Testis (tissue), 5 donors: ENCODE measurements at places on chromosomes 3 and 15. TPM values are rescaled to one million over a fixed set of nuclear protein-coding genes. Genes with fewer than 3 reads are reported as not detected.

DNA sequence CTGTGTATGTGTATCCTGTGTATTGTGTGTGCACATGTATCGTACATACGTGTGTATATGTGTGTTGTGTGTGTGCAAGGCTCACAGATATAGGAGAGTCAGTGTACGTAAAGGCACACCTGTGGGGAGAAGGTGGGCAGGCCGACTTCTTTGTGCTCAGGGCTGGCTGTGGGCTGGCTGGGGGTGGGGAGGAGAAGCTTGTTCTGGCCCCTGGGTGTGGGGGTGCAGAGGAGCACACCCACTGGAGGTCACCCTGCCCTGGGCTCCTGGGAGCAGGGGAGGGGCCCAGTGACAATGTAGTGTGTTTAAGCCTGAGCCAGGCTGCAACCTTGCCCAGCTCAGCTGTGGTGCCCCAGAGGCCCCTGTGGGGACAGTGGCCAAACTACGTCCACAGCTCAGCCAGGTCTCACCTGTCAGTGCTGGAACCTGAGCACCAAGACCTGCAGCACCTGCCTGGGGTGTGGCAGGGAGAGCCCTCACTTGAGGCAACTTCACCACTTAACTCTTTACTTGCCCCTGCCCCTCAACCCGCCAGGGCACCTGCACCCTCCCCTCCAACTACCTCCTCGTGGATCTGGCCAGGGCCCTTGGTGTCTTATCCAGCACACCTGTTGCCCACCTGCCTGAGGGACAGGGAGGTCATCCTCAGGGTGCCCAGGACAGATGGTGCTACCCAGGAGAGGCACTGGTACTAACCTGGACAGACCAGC lies 2.6 kb upstream of the HHATL start:
- H3K36me3 ChIP-seq, result no peaks in the 10 kb centered on the region
- no peaks in the 10 kb centered on the region for H3K27me3 ChIP-seq
- DNase-seq, result no peak

- H3K4me3 ChIP-seq, result no peak overlapping the region
- no peak for DNase-seq
- H3K27me3 ChIP-seq, result no peaks in the 10 kb centered on the region
- no peak overlapping the region for H3K27ac ChIP-seq
These were observed 121.9 kb downstream of the CHST2 start for GRCh38 chr3:143241481-143241951.

DNA sequence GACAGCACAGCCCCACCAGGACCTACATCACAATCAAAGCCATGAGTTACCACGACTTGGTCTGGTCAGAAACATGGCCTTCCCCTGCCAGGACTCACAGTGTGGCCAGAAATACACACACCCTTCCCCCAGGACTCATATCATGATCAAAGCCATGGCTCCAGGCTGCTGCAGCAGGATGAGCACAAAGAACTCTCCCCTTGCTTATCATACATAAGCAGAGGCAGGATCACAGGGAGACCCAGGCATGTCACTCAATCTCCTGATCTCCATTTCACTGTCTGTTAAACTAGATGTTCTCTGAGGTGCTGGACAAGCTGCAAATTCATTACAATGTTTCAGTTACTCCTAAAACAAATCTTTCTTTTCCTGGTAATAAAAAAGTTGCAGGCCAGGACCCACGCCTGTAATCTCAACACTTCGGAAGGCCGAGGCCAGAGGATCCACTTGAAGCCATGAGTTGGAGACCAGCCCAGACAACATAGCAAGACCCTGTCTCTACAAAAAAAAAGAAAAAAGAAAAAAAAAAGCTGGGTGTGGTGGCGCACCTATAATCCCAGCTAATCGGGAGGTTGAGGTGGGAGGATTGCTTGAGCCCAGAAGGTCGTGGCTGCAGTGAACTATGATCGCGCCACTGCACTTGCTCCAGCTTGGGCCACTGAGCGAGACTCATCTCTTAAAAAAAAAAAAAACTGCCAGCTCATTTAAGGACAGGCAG lies 1.2 kb downstream of the PFKFB4 start:
- H3K27ac ChIP-seq, result peak overlapping the region; percentile 7
- peak; percentile 83 for DNase-seq
- no peaks in the 10 kb centered on the region for H3K27me3 ChIP-seq
- no peak overlapping the region for H3K4me3 ChIP-seq
- peaks cover 35% of the 10 kb centered on the region for H3K4me1 ChIP-seq

DNA sequence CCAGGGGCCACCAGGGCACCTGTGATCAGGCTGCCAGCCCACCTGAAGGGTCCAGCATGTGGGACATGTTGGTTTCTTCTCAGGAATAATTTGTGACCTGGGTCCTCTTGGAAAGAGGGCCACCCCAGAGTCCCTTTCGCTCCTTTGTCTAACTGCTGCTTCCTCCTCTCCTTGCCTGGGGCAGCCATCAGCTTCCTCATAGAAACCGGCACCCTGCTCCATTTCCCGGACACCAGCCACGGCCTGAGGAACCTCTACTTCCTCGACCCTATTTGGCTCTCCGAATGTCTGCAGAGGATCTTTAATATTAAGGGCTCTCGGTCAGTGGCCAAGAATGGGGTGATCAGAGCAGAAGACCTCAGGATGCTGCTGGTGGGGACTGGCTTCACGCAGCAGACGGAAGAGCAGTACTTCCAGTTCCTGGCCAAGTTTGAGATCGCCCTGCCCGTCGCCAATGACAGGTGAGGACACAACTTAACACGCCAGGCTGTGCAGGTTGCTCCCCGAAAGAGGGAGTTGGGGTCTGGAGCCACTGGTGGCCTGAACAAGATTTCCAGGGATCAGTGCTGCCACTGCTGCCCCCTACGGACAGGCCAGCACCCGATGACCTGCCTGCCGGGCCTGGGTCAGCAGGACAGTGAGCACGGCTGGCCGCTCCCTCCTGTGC lies 109.7 kb downstream of the LRRK1 start:
- no peaks in the 10 kb centered on the region for H3K36me3 ChIP-seq
- peak; percentile 11 for DNase-seq
- no peak overlapping the region for H3K4me3 ChIP-seq
- H3K4me1 ChIP-seq, result peaks cover 32% of the 10 kb centered on the region
- H3K27me3 ChIP-seq, result no peaks in the 10 kb centered on the region

GRCh38 chr15:55224892-55225291 lies 28.2 kb upstream of the RSL24D1 start:
- no peak for DNase-seq
- H3K4me1 ChIP-seq, result no peaks in the 10 kb centered on the region
- H3K27me3 ChIP-seq, result no peaks in the 10 kb centered on the region
- H3K36me3 ChIP-seq, result no peaks in the 10 kb centered on the region
- no peak overlapping the region for H3K4me3 ChIP-seq

- no peaks in the 10 kb centered on the region for H3K4me1 ChIP-seq
- H3K4me3 ChIP-seq, result no peak overlapping the region
- DNase-seq, result no peak
- no peak overlapping the region for H3K27ac ChIP-seq
These were observed 72.5 kb downstream of the MAGEF1 start for GRCh38 chr3:184639351-184639750.

GRCh38 chr3:57596495-57597126 lies 533 bp downstream of the ARF4 start:
- no peaks in the 10 kb centered on the region for H3K36me3 ChIP-seq
- no peaks in the 10 kb centered on the region for H3K27me3 ChIP-seq
- peak overlapping the region; percentile 91 for H3K4me3 ChIP-seq
- H3K4me1 ChIP-seq, result peaks cover 48% of the 10 kb centered on the region

GRCh38 chr3:85572426-85572825 lies 613.6 kb downstream of the CADM2 start:
- no peak overlapping the region for H3K27ac ChIP-seq
- H3K36me3 ChIP-seq, result no peaks in the 10 kb centered on the region
- H3K4me1 ChIP-seq, result no peaks in the 10 kb centered on the region
- no peak for DNase-seq
- H3K27me3 ChIP-seq, result no peaks in the 10 kb centered on the region
- no peak overlapping the region for H3K4me3 ChIP-seq

GRCh38 chr15:56871867-56872266 lies 46.6 kb upstream of the TCF12 start:
- H3K27me3 ChIP-seq, result no peaks in the 10 kb centered on the region
- H3K36me3 ChIP-seq, result no peaks in the 10 kb centered on the region
- no peak for DNase-seq
- no peak overlapping the region for H3K27ac ChIP-seq
- no peaks in the 10 kb centered on the region for H3K4me1 ChIP-seq

DNA sequence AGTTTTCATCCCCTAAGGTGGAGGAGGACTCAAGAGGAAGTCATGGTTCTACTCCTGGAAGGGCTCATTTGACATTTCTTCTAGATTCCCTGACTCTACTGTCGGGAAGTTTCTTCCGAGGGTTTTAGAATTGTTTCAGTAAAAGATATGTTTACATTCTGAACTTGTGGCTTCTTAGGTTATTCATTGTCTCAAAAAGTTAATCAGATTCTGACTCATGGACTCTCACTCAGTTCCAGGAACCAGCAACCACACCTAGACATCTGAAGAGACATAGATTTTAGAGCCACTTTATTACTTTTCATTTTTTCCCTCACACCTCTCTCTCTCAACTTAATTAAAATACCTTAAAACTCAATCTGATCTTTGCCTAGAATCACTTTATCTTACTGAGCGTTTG lies 862.6 kb downstream of the AGBL1 start:
- no peaks in the 10 kb centered on the region for H3K4me1 ChIP-seq
- H3K27ac ChIP-seq, result no peak overlapping the region
- no peaks in the 10 kb centered on the region for H3K27me3 ChIP-seq
- no peak overlapping the region for H3K4me3 ChIP-seq
- no peaks in the 10 kb centered on the region for H3K36me3 ChIP-seq

DNA sequence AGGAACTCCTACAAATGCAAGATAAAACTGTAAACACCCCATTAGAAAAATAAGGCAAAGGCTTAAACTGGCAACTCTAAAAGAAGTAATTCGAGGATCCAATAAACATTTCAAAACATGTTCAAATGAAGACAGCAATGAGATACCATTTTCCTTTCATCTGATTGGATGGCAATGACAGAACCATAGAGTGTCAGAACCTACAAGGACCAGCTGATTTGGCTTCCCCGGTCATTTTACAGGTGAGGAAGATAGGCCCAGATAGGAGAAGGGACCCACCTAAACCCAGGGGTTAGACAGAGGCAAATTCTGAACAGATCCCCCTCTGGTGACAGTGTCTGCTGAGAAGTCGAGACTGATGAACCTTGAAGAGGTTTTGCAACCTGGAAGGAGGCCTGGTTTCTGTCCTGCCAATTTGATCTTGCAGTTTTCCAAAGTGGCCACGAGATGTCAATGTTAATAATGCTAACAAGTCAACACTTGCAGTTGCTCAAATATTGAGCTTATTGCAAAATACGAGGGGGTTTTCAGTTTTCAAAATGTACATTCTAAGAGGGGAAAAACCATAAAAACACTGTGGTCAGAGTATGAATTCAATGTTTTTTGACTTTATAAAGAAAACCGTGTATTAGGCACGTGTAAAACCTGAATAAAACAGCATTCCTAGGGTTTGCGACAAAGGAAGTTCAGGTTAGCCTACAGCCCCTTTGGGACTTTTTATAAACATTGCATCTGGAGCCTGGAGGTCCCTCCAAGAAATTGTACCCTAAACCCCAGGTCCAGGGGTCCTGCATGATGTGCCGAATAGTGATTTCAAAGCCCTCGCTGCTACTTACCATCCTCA lies 21.5 kb downstream of the CFAP161 start:
- no peak overlapping the region for H3K27ac ChIP-seq
- no peak overlapping the region for H3K4me3 ChIP-seq
- H3K4me1 ChIP-seq, result peaks cover 5% of the 10 kb centered on the region
- H3K27me3 ChIP-seq, result no peaks in the 10 kb centered on the region
- H3K36me3 ChIP-seq, result no peaks in the 10 kb centered on the region
- DNase-seq, result peak; percentile 62

GRCh38 chr3:31297726-31298298 lies 234.9 kb upstream of the STT3B start:
- no peak overlapping the region for H3K4me3 ChIP-seq
- H3K27me3 ChIP-seq, result no peaks in the 10 kb centered on the region
- H3K36me3 ChIP-seq, result no peaks in the 10 kb centered on the region

DNA sequence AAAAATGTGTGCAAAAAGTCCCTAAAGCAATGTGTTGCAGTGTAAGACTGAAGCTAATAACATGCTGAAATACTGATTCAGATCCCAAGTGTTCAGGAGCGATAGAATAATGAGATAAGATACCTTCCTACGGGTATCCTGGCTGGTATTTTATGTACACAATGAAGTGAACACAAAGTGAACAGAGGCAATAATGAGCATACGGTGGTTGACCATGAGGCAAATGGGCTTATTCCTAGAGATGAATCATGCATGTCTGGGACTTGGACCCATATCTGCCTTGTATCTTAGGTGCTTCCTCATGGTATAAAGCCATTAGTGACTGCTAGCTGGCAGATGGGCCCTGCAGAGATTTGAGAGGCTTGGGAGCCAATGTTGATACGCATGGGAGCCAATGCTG lies 21.5 kb downstream of the PTPRG start:
- DNase-seq, result no peak
- H3K36me3 ChIP-seq, result no peaks in the 10 kb centered on the region
- no peaks in the 10 kb centered on the region for H3K27me3 ChIP-seq
- H3K27ac ChIP-seq, result no peak overlapping the region
- H3K4me1 ChIP-seq, result no peaks in the 10 kb centered on the region

DNA sequence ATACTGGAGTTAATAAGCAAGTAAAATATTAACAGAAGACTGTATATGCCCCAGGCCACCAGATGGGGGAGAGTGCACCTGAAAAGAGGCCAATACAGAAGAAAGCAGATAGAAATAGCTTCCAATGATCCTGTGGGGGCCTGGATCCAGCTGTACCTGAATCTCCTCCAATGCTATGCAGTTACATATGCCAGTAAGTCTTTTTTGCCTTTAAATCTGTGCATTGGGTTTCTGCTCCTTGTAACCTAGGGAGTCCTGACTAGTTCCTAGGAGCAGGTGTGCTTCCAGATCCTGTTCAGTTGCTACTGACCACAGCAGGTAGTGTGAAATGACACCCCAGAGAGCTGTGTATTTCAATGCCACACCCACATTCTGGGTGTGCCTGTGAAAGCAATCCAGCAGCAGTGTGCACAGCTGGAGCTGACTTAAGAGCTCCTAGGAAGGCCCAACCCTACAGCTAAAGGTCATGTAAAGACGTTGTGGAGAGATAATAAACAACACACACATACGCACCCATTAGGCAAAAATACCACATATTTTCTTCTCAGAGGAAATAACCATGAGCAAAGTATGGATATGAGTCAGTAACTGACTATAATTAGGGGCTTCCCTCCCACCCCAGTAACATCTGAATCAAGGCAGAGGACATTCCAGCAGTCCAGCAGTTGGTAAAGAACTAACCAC lies 62.2 kb upstream of the AKAP13 start:
- H3K4me3 ChIP-seq, result no peak overlapping the region
- no peak for DNase-seq
- no peak overlapping the region for H3K27ac ChIP-seq
- H3K4me1 ChIP-seq, result no peaks in the 10 kb centered on the region
- H3K36me3 ChIP-seq, result no peaks in the 10 kb centered on the region

- no peak for DNase-seq
- H3K4me1 ChIP-seq, result peaks cover 6% of the 10 kb centered on the region
- no peak overlapping the region for H3K27ac ChIP-seq
These were observed 19.6 kb upstream of the DGKG start for GRCh38 chr3:186381424-186382216.

LMCD1 gene
- 47.9 TPM for total RNA-seq

GPR62 gene
- 0.39 TPM for total RNA-seq

MRAS gene
- total RNA-seq, result 21.7 TPM

EFHB gene
- 22.0 TPM for total RNA-seq

PP2D1 gene
- 22.8 TPM for total RNA-seq

SLITRK3 gene
- 0.06 TPM for total RNA-seq

ACKR2 gene
- 7.8 TPM for total RNA-seq

RBM5 gene
- 368 TPM for total RNA-seq

ZNF80 gene
- 0.74 TPM for total RNA-seq
